HEK293T (cell line): ENCODE measurements at places on chromosomes 16 and 17.

DNA sequence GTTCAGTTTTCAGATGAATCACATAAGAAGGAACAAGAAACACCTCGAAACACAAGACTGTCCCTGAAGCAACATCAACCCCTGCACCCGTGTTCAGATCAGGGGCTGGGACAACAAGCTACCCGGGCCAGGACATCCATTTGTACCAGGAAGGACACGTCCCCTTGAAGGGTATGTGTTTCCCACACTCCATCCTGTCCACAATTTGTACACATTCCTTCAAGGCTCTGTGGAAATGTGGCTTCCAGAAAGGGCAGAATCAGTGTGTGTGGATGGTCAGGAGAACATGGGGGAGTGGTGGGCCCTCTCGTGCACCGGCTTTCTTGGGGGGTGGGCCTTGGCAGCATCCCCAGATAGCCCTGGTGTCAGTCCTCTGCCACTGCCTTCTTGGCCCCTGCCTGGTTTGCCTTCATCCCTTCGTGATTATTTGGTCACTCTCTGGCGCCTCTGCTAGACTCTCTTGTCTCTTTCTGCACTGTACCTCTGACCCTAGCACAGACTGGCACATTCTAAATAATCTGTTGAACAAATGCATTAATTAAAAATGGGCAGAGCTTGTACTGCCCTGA is 10.3 kb downstream of the KIFC3 start:
- no peak for DNase-seq

GRCh38 chr17:27751622-27752490 is 48.5 kb downstream of the NOS2 start:
- DNase-seq, result no peak

- DNase-seq, result no peak
Observed at GRCh38 chr16:87233928-87234327, 83.3 kb downstream of the C16orf95 start.

GRCh38 chr17:48047113-48047740 is 932 bp upstream of the NFE2L1 start:
- DNase-seq, result no peak

GRCh38 chr16:49345829-49346228 is 27.8 kb upstream of the C16orf78 start:
- DNase-seq, result no peak

GRCh38 chr17:227078-227945 is 45.9 kb upstream of the DOC2B start:
- DNase-seq, result no peak

DNA sequence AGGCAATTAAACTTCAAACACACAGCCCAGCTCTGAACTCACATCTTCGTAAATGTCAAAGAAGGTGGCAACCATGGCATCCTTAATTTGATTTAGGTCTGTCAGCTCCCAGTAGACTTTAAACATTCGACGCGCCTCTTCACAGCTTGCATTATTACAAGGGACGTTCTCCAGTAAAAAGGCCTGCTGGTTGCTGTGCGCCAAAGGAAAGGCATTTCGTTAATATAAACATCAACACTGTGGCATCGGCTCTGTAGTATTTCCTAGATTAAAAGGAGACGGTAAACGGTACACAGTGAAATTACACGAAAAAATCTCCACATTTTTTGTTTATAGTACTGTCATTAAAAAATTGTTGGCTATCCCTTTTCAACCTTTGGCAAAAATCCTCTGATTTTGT is 116.8 kb upstream of the NETO2 start:
- no peak for DNase-seq

DNA sequence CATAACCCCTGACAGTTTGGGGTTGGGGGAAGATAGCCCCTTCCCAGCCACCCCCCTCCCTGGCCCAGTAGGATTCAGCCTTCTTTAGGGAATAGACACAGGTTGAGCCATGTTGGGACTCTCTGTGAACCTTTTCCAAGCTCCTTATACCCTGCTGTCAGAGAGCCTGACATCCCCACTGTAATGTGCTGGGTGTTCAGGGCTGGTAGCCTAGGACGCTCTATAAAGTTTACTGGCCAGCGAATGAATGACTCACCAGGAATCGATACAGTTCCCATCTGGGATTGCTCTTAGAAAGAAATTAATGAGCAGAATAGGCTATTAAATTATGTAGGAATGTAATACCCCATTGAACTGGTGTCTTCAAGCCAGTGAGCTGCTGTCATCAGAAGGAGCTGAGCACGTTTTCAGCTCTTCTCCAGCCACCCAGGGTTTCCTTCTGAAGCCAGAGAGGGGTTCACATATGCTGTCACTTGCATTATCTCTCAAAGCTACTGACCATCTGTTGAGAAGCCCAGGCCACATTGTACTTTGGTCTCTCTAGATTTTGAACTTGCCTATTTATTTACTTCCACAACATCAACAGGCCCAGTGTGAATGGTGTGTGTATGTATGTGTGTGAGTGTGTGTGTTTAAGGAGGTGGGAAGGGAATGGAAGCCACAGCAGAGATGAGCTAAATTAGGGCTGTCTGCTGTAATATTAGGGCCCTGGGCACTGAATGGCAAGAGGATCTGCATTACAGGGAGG is 64.9 kb downstream of the SPACA3 start:
- DNase-seq, result no peak
